ENCODE measurements at places on chromosomes 5 and 9.

DNA sequence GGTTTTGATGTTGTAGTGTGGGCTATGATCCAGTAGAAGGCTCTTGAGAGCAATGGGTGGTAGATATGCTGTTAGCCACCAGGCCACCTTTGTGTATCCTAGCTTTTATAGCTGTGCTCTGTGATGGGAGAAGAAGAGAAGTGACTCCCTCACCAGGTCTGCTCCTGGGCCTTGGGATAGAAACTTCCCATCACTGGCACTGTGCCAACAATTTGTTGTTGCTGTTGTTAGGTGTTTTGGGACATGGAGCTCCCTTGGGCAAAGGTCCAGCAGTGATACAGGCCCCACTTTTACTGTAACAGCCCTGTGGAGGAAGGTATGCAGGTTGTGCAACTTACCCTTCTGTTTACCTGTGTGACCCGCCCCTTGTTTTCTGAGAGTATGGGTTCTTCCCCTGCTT, 570.9 kb upstream of the GRIN3A start:
- no peak for DNase-seq

DNA sequence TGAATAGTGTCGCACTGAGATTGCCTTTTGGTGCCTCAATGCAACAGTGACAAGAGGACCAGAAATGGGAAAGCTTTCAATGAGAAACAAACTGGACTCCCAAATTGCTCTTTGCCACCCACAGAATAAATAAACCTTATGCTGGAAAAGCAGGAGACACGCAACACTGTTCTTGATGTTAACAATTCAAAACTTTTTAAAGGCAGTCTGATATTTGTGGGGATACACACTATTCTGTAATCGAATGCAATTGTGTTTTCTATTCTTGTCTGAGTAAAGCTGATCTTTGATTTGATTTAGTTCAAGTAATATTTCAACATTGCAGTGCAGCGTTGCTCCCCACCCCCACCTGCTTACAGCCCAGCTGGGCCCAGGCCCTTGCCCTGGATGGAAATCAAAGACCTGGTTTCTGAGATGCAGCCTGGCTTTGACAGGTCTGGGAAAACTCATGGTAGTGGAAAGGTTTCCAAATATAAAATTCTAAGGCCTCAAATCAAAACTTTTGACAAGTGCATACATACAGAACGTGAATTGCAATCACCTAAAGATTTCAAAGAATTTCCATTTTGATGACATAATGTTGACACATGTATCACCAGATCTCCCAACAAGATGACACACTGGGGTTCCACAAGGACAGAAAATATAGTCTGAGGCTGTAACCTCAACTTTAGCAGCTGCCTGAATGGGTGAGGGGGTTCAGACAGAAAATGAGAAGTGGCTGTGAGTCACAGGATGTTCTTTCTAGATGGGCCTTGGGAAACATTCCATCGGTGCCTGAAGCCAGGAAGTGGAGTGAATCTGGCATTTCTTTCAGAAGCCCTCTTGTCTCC, 55.1 kb downstream of the ABCA1 start:
- no peak for DNase-seq

GRCh38 chr9:37957664-37957953, 53.7 kb upstream of the SLC25A51 start:
- DNase-seq, result no peak

DNA sequence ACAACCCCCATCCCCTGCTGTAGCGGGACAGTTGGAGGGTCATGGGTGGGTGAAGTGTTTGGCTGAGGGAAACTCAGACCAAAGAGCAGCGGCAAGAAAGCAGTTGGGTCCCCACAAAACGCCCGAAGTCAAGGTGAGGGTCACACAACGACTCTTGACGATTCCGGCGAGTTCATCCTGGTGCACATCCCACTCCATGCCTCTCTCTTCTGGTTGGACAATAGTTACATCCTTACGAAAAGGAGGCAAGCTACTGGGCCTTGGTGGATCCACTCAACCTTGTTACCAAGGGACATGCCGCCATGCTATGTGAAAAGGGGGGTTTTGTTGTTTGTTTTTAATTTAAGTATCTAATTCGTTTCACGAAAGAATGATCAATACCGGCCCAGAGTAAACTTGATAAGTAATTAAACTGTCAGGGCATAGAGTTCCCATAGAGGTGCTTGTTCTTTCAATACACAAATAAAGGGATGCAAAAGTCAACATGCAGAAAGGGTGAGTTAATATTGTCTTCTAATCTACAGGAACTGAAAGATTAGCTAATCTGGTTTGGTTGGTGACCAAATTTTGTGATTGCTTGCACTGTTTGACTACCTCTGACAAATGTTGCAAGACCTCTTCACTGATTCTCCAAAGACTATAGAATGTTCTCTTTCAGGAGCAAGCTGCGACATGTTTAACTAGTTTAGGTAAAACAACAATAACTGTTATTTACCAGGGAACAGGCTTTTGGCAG, 732 bp upstream of the SMIM15 start:
- DNase-seq, result no peak

DNA sequence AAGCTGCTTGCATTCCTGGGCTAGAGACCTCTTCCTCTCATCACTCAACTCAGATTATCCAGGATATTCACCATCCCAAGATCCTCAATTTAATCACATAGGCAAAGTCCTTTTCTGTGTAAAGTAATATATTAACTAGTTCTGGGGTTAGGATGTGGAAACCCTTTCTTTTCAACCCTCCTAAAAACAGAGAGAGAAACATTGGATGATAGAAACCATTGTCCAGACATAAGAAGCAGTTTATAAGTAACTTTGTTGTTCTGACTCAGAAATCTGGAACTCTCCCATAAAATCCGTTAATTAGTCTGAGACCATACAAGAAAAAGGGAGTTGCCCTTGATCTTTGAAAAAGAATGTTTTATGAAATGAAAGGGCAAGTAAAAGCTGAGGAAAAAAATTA, 817.1 kb upstream of the CDH9 start:
- no peak for DNase-seq

GRCh38 chr9:22913518-22913917, 466.9 kb downstream of the DMRTA1 start:
- no peak for DNase-seq

DNA sequence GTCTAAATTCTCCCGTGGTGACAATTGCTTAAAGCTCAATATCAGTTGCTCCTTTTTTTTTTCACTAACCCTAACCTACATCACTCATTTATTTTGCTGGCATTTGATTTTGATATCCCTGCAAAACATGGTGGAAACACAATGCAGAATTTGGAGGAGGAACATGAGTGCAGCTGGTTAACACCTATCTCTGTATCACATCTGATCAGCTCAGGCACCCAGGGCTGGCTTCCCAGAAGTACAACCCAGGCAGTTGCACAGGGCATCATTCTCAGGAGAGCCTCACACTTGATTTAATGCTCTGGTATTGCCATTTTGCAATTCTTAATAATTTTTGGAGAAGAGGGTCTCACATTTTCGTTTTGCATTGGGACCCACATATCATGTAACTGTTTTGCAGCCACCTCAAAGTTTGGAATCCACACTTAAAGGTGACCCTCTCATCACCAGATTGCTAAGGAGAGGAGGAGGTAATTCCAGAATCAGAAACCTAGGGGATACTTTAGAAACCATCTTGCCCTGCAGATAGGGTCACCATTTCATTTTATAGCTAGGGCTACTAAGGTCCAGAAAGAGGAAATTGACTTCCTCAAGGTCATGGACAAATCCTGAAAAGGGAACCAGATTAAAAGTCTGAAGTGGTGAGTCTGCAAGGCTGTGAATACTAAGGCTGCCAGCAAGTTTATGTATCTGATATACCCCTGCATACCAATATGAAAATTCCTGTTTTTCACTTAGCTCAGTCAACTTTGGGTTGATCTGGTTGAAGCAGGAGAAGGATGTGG, 19.3 kb upstream of the ADAM19 start:
- DNase-seq, result no peak

GRCh38 chr9:95138474-95138873, 179.0 kb downstream of the FANCC start:
- peak; percentile 80 for DNase-seq

DNA sequence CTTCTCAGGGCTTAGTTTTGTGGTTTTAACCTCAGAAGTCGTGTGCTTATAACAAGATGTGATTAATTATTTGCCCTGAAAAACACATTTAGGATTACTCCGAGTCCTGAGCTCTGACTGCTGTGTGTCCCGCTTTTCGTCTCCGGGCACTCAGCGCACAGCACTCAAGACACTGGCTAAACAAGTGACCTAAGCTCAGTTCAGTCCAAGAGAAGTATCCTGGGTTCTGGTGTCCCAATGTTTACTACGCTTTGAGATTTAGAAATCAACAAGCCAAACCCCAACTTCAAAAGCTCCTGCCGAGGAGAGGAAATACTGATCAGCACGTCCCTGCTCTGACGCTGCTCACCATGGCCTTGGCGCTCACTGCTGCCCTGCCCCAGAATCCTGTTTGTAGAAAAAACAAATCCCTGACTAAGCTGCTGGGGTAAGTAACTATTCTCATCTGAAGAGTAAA, 53.2 kb downstream of the IPPK start:
- DNase-seq, result peak; percentile 2

DNA sequence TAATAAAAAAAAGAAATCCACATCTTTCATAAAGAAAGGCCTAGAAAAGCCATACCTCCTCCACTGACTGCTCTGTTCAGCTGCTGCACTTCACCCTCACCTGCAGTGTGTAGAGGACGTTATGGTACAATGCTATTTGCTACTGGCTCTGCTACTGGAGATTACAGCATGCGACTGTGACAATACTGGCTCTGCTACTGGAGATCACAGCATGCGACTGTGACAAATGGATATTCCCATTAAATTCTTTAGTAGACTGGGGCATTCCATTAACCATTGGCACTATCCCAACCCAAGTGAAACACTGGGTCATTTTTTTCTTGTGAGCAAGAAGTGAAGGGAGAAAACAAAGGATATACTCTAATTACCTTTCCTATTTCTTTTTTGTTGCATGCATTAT, 1063.5 kb upstream of the DMAC1 start:
- no peak for DNase-seq

DNA sequence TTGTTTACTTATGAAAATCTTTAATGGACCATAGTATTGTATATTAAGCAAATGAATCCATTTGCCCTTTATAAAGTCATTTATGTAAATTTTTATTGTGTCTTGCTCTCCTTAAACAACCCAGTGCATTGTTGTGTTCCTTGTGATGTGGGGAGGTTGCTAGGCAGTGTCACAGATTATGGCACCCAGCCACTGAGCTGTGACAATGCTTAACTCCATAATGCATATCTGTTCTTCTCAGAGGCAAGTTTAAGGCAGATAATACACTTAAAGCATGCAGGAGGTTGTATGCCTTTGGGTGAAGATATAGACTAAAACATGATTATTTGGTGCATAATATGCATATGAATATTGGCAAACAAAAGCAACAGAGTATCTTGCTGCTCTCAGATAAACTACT, 269.6 kb upstream of the RIOK2 start:
- DNase-seq, result no peak

GRCh38 chr9:126000731-126001580, 253.8 kb downstream of the PBX3 start:
- DNase-seq, result no peak

DNA sequence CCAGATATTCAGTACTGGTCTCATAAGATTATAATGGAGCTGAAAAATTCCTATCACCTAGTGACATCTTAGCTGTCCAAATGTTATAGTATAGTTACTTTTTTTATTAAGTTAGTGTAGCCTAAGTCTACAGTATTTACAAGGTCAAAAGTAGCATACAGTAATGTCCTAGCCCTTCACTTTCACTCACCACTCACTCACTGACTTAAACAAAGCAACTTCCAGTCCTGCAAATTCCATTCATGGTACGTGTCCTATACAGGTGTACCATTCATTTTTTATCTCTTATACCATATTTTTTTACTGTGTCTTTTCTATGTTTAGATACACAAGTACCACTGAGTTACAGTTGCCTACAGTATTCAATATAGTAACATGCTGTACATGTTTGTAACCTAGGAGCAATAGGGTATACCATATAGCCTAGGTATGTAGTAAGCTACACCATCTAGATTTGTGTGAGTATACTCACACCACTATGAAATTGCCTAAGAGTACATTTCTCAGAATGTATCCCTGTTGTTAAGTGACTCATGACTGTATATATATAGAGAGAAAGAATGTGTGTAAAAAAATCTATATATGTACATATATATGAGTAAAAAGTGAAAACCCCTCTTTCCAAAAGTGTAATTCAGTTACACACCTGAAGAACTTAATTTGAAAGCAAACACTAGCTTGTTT, 234.8 kb upstream of the WWC1 start:
- DNase-seq, result no peak

GRCh38 chr5:72159501-72159911, 52.2 kb downstream of the MAP1B start:
- no peak for DNase-seq

- DNase-seq, result no peak
Measured at GRCh38 chr5:53906736-53907135, 346.3 kb downstream of the NDUFS4 start.

- no peak for DNase-seq
Measured at GRCh38 chr5:14081791-14082190, 61.4 kb upstream of the TRIO start.

Data from H9 (cell line).